ENCODE measurements at places on chromosomes 1 and 21.

DNA sequence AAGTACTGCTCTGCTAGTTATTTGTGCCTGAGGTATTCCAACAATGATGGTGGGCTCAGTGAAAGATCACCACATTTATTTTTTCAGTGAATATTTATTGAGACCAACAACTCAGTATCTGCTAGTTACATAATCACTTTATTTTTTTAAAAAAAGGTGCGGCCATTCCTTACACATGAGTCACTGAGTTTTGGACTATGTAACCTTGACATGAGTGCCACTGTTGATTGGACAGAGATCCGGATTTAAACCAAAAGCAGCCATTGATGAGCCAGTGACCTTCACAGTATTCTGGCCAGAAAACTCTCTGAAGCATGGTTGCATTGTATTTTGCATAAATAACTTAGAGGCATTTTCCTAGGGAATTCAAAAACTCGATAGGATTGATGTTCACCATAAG, 79.5 kb downstream of the NUF2 start:
- peaks cover 15% of the 10 kb centered on the region for H3K27me3 ChIP-seq
- H3K4me1 ChIP-seq = no peaks in the 10 kb centered on the region
- H3K4me3 ChIP-seq = no peak overlapping the region
- DNase-seq = no peak

DNA sequence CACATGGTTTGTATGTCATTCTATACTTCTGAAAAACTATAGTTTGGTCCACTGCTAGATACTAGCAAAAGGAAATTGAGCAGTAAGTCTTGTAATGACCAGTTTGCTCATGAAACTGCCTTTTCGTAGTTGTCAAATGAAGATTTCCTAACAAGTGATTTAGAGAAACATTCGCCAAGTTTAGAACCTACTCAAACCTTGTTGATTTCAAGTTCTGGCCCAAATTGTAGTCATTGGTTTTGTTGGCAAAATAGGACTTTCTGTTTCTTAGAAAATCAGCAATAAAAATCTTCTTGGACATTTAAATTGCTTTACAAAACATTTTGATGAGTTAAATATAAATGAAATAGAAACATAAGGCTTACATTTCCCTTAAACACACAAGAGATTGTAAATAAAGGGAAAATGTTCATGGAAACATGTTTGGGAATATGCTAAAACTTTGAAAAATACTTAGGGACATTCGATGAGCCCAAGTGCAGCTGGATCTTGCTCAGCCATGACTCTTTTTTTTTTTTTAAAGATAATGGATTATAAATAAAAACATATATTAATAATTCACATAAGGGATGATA, 178.5 kb upstream of the LYPLAL1 start:
- no peak overlapping the region for H3K4me3 ChIP-seq
- H3K27ac ChIP-seq = no peak overlapping the region
- no peak for DNase-seq
- no peaks in the 10 kb centered on the region for H3K27me3 ChIP-seq
- H3K4me1 ChIP-seq = no peaks in the 10 kb centered on the region

DNA sequence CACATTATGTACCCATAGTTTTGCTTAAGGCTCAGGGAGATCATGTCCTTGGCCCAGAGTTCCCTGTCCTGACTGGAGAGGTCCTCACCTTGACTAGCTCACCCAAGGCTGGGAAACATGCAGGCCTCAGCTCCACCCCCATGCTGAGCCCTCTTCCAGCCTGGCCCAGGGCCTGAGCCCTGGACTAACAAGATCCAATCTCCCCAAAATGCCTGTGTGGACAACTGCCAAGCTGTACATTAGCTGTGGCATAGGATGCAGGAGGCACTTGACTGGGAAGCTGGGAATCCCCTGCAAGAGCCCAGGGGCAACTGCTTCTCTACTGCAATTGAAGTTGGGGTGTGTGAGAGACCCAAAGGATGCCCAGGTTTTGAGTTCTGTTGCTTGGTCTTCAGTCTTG, 2.1 kb downstream of the LINGO4 start:
- no peak for DNase-seq
- peaks cover 51% of the 10 kb centered on the region for H3K27me3 ChIP-seq
- H3K4me3 ChIP-seq = no peak overlapping the region

GRCh38 chr1:71774705-71775104, 507.6 kb downstream of the NEGR1 start:
- H3K4me3 ChIP-seq = no peak overlapping the region
- no peaks in the 10 kb centered on the region for H3K36me3 ChIP-seq
- no peaks in the 10 kb centered on the region for H3K27me3 ChIP-seq
- H3K27ac ChIP-seq = no peak overlapping the region

DNA sequence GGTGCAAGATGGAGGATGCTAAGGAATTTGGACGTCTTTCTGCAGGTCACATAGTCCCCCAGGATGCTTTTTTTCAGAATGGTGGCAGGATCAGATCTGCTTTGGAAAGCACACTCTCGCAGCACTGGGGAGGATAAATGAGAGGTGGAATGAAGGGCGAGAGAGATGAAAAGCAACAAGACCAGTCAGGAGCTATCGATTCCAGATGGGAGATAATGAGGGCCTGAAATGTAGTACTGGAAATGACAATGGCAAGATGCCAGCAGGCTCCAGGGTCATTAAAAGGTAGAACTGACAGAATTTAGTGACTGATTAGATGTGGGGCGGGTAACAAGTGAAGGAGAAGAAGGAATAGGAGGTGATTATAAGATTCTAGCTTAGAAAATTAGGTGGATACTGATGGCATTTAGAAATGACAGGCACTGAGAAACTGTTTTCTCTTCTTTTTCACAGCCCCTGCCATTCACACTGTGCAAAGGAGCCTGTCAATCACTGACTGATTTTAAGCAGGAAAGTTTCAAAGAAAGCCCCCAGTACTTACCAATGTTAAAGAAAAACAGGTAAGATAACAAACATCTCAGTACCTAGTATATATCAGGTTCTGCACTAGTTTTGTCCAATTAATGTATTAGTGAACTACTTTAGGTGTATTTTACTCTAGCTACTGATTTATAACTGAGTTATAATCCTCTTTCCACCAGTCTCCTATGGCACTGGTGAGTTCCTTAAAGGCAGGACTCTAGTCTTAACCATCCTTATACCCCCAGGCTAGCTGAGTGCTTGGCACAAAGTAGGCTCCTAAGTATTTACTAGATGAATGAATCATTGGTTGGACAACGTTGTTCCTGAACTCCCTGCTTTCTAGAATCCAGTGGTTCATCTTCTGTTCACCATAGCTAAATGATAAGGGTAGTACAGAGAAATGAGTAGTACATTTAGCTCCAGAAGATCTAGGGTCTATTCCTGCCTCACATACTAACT, 9.2 kb downstream of the PIGM start:
- no peak overlapping the region for H3K27ac ChIP-seq
- peaks cover 19% of the 10 kb centered on the region for H3K4me1 ChIP-seq
- no peak overlapping the region for H3K4me3 ChIP-seq
- H3K36me3 ChIP-seq = no peaks in the 10 kb centered on the region

DNA sequence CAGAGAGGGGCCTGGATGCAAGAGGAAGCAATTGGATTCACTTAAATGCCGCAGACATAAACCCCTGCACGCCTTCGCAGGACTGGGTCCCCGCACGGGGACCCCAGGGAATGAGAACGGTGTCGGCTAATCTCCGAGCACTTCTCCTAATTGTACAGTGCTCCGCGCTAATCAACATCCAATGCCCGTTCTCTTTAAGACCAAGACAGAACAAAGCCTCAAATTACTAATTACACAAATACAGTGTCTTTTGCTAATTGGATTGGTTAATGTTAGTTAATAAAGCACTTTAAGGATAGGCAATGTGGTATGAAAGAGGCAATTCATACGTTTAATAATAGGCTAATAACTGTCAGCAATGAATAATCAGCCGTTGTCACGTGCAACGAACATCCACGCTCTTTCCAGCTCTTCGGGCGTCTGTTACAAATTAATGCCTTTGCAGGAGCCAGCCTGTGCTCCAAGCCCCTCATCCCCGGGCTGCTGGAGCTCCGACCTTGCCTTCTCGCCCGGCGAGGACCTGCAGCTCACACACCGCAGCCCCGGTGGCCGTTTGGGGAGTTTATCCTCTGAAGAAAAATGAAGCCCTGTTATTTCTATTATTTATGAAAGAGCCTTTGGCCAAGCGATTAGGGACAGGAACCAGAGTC, 157.8 kb downstream of the PRDM16 start:
- no peak for DNase-seq
- peaks cover 48% of the 10 kb centered on the region for H3K27me3 ChIP-seq
- H3K27ac ChIP-seq = no peak overlapping the region

DNA sequence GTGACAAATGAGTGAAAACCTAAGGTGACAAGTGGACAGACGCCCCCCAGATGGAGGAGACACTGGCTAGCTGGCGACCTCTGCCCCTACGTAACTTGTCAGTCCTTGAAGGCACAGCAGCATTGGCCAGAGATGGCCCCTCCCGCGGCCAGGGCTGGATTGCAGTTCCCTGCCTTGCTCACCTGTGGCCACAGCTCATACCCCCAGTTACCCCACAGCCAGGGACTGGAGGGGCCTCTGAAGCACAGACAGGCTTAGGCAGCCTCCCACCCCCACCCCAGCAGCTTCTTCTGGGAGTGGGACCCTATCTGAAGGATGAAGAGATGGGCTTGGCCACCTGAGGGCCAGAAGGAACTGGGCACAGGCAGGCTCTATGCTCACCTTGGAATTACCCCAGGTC, 3.7 kb downstream of the HES3 start:
- DNase-seq = no peak
- H3K4me1 ChIP-seq = no peaks in the 10 kb centered on the region
- H3K36me3 ChIP-seq = no peaks in the 10 kb centered on the region
- H3K4me3 ChIP-seq = no peak overlapping the region
- no peak overlapping the region for H3K27ac ChIP-seq
- H3K27me3 ChIP-seq = peaks cover 10% of the 10 kb centered on the region

GRCh38 chr1:52613636-52614373, 11.6 kb downstream of the GPX7 start:
- DNase-seq = no peak
- no peak overlapping the region for H3K4me3 ChIP-seq
- no peaks in the 10 kb centered on the region for H3K36me3 ChIP-seq
- H3K27ac ChIP-seq = no peak overlapping the region

- peak overlapping the region; percentile 40 for H3K4me3 ChIP-seq
- H3K27ac ChIP-seq = peak overlapping the region; percentile 77
- no peaks in the 10 kb centered on the region for H3K27me3 ChIP-seq
- DNase-seq = peak; percentile 91
- peaks cover 23% of the 10 kb centered on the region for H3K4me1 ChIP-seq
Measured at GRCh38 chr1:221117548-221117951, 238.3 kb downstream of the HLX start.

GRCh38 chr1:51654000-51654399, 37.1 kb downstream of the OSBPL9 start:
- DNase-seq = no peak
- no peaks in the 10 kb centered on the region for H3K27me3 ChIP-seq
- H3K4me3 ChIP-seq = no peak overlapping the region
- peaks cover 18% of the 10 kb centered on the region for H3K4me1 ChIP-seq
- 0 out of 2 replicates have a peak, but pooled peaks cover 2% of the 10 kb centered on the region for H3K36me3 ChIP-seq
- H3K27ac ChIP-seq = no peak overlapping the region

DNA sequence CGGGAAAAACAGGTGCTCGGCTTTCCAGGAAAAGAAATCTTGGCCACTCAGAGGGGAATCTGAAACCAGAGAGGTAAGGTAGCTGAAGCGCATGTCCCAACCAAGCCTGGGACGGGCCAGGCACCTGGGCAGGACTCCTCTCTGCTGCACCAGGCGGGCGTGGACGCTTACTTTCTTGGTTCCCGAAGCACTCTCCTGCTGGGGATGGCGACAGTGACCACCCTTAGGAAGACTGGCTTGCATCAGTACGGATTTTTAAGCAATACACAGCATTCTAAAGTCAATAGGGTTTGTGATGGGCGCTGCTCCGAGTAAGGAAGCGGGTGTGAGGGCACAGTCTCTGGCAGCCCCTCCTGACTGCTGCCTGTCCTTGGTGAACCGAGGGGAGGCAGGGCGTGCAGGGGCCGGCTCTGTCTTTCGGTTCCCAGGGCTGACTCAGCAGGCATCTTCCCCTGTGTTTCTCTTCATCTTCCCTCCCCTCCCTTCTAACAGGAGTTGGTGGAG, 74.9 kb upstream of the ANGPTL1 start:
- peak; percentile 78 for DNase-seq
- peak overlapping the region; percentile 59 for H3K4me3 ChIP-seq
- no peaks in the 10 kb centered on the region for H3K36me3 ChIP-seq
- H3K4me1 ChIP-seq = peaks cover 21% of the 10 kb centered on the region
- H3K27me3 ChIP-seq = no peaks in the 10 kb centered on the region

- H3K27me3 ChIP-seq = no peaks in the 10 kb centered on the region
- H3K4me3 ChIP-seq = no peak overlapping the region
- DNase-seq = no peak
- H3K36me3 ChIP-seq = no peaks in the 10 kb centered on the region
- no peak overlapping the region for H3K27ac ChIP-seq
Measured at GRCh38 chr1:53618500-53619366, 120.2 kb downstream of the GLIS1 start.

DNA sequence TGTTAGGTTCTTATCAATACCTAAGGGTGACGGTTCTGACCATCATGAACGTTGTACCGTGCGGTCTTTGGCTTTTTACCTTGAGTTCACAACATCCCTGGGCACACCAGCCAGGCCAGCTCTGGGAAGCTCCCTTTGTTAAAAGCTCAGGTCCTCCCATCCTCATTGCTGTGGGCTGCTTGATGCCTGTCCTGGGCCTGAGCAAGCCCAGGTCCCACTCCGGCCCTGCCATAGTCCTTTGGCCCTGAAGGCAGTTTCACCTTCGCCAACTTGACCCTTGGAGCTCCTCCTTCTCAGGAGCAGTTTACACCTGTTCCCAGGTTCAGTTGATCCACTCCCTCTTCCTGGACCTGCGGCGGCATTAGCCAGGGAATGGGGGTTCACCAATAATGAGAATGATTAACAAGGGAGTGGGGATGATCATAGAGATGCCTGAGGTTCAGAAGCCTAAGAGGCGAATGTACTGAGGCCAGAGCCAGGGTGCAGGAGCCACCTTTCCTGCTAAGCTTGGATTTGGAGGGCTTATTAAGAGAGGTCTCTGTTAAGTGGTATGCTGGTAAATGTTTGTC, 40.2 kb downstream of the DHCR24 start:
- H3K4me3 ChIP-seq = no peak overlapping the region
- H3K27me3 ChIP-seq = no peaks in the 10 kb centered on the region
- no peak for DNase-seq
- no peak overlapping the region for H3K27ac ChIP-seq
- H3K36me3 ChIP-seq = no peaks in the 10 kb centered on the region

DNA sequence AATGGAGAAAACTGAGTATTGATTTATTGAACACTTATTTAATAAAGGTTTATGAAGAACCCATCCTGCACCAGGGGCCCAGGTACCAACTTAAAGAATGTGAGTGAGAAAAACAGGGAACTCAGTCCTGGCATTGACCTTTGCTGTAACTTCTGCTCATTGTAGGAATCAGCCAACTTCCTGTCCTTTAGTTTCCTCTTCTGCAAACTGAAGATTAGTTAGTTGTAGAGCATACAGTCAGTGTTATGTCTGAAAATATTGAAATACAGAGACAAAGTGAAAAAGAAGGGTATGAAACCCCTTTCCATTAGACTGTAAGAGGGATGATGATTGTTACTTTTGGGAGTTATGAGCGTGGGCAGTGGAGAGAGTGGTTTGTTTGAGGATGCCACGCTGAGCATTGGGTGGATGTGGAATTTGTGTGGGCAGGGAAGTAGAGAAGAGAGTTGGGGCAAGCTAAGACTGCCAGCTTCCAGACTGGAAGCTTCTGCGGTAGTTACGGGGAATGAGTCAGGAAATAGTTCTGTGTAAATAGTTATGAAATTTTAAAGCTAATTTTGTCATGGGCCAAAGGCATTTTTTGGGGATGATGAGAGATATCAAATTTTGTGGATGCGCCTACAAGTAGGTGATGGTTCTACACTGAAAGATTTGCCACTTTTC, 89.2 kb downstream of the GPR88 start:
- no peaks in the 10 kb centered on the region for H3K36me3 ChIP-seq
- peaks cover 92% of the 10 kb centered on the region for H3K4me1 ChIP-seq
- no peaks in the 10 kb centered on the region for H3K27me3 ChIP-seq
- peak; percentile 94 for DNase-seq
- peak overlapping the region; percentile 96 for H3K27ac ChIP-seq
- peak overlapping the region; percentile 23 for H3K4me3 ChIP-seq

Measured in GM23248 (cell line).